ENCODE measurements at places on chromosomes 2 and 18.

GRCh38 chr2:17752246-17752645, 1.4 kb downstream of the SMC6 start:
- DNase-seq: no peak

- DNase-seq: no peak
Observed at GRCh38 chr2:62391696-62392095, 114.3 kb downstream of the TMEM17 start.

- no peak for DNase-seq
Observed at GRCh38 chr2:240620149-240620731, 5.0 kb upstream of the GPR35 start.

DNA sequence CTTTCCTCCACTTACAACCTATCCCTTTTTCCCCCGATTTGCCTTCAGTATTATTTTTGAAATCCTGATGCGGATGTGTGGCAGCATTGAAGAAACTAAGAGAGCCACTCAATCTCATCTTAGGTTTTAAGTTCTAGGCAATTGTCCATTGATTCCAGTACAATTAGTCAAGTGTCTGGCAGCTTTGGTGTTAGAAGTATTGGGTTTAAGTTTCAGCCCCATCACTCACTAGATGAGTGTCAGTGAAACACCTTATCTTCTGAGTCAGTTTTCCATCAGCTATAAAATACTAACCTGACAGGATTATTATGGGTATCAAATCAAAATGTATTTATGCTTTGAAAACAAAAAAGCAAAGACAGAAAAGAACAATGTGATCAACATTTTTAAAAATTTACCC, 16.8 kb upstream of the CUL3 start:
- DNase-seq: no peak

DNA sequence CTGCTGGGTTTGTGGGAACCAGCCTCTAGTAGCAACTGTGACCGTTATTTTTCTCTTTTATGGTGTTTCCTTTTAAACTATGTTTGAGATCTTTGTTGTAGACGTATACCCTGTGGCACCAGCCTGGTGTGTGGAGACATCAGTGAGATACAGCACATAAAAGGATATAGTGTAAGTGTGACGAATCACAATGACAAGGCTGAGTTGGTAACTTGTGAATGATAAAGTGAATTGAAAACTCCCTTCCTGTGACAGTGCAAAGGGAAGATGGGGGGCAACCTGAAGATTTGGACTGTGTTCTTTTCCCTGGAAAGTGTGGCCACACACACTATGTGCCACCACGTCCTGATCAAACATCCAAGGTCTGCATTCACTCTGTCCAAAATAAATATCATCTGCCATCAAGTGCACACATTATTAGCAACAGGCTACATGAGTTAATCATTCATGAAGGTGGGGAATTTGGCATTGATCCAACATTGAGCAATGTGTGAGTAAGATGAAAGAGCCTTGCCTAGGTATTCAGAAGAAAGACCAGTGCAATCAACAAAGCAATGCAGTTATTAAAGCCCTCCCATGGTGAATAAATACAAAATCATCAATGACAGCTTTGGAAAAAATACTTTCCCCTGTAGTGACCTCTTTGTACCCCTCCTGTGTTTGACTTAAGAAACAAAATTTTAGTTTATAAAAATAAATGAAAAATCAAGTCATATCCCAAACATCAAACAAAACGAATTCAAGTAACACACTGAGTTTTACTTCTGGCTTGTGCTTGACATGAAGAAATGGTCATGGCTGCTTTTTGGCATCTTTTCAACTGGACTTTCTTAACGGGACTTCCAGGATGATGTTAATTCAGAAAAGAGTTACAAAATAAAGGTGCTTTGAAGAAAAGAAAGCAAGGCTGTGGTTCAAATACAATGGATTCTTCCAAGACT, 1280.5 kb upstream of the ZEB2 start:
- no peak for DNase-seq

- no peak for DNase-seq
Observed at GRCh38 chr18:79714531-79715240, 35.1 kb downstream of the CTDP1 start.

- DNase-seq: no peak
Observed at GRCh38 chr18:53702480-53702879, 522.0 kb downstream of the MBD2 start.

DNA sequence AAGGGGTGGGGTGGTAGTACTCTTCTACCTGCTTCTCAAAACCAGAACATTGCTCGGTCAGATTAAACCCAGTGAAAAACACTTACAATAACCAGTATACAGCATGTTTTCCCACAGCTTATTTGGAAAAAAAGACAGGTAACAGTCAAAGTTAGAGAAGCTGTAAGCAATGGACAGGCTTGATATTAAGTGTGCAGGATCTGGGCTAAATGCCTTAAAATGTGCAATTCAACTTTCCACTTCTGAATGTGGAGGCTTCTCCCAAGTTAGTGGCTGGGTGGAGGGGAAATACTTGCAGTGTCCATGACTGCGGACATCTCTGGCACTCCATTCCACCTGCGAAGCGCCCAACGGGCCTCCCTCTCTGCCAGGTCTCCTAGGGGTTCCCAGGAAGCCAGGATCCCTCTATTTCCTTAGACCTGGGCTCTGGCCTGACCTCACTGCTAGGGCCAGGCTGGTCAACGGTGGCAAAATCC, 5.3 kb downstream of the ZEB2 start:
- DNase-seq: no peak

DNA sequence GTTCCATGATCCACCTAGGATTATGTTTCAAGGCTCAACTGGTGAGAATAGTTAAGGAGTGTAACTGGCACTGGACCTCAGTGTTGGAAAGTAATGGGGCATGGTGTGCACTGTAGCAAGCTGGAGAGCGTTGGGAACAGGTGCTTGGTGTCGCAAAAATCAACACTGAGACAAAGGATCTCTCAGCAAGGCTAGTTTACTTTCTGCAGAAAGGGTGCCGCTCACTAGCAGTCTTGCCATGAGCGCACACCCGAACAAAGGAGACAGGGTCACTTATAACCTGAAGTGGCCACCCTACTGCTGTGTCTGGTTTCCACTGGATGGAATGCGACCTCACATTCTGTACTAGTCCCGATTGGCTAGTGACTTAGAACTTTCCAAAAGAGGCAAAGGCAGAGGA, 133.2 kb downstream of the TMEM17 start:
- DNase-seq: no peak

DNA sequence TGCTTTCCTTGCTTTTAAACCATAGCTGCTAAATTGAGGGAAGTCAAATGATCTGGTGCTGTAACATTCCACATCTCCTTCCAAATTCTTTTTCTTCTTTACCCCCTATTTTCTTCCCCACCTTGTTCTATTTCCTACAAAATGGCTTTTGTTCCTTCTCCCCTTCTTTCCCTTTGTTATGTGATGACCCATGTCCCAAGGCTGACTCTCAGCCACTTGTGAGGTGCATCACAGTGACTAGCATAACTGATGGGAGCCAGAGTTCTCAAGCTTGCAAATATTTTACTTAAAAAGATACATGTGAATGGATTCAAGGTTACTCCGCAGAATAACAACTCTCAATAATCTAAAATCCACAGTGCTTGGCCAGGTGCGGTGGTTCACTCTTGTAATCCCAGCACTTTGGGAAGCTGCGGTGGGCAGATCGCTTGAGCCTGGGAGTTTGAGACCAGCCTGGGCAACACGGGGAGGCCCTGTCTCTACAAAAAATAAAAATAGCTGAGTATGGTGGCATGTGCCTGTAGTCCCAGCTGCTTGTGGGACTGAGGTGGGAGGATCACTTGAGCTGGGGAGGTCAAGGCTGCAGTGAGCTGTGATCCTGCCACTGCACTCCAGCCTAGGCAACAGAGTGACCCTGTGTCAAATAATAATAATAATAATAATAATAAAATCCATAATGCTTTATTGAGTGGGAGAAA, 100.1 kb upstream of the CERS6 start:
- no peak for DNase-seq

- no peak for DNase-seq
Observed at GRCh38 chr18:61771861-61772260, 120.9 kb downstream of the RNF152 start.

DNA sequence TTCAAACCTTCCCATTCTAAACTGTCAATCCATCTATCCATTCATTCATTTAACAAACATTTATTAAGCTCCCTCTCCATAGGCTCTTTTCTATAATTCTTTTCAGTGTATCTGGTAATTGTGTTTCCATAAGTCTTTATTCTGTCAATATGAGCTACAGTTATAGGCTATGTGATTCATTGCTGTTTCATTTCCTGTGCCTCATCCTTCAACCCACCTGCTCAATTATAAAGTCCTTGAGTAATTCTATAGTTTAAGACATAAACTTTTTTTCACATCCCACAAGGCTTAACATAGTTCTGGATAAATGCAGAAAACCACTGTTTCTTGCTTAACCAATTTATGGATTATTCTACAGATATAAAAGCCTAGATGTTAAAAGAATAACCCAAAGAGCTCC, 84.2 kb upstream of the PIK3C3 start:
- no peak for DNase-seq

DNA sequence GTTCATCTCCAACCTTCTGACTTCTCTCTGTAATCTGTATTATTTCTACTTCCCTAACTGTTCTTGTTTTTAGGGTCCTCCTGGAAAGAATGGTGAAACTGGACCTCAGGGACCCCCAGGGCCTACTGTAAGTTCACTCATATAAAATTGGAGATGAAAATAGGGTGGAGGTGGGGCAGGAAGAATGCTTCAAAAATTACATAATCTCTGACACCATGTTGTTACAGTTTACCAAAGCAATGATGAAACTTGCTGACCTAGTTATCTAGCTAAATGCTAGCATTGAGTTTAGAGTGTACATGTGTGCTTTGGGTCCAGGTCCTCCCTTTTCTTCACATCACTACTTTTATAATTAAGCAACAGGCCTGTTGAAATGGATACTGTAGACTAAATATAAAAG, 23.1 kb downstream of the COL3A1 start:
- no peak for DNase-seq

- no peak for DNase-seq
Observed at GRCh38 chr2:168064011-168064998, 183.1 kb downstream of the STK39 start.

DNA sequence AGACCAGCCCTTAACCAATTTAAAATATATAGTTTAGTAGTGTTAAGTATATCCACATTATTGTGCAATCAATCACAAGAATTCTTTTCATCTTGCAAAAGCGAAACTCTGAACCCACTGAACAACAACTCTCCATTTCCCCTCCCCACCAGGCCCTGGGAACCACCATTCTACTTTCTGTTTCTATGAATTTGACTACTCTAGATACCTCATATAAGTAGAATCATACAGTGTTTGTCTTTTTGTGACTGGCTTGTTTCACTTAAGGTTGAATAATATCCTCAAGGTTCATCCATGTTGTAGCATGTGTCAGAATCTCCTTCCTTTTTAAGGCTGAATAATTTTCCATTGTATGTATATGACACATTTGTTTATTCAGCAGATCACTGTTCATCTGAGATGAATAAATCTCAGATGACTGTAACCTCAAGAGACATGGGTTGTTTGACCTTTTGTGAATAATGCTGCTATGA, 8.1 kb upstream of the SOS1 start:
- peak; percentile 61 for DNase-seq

DNA sequence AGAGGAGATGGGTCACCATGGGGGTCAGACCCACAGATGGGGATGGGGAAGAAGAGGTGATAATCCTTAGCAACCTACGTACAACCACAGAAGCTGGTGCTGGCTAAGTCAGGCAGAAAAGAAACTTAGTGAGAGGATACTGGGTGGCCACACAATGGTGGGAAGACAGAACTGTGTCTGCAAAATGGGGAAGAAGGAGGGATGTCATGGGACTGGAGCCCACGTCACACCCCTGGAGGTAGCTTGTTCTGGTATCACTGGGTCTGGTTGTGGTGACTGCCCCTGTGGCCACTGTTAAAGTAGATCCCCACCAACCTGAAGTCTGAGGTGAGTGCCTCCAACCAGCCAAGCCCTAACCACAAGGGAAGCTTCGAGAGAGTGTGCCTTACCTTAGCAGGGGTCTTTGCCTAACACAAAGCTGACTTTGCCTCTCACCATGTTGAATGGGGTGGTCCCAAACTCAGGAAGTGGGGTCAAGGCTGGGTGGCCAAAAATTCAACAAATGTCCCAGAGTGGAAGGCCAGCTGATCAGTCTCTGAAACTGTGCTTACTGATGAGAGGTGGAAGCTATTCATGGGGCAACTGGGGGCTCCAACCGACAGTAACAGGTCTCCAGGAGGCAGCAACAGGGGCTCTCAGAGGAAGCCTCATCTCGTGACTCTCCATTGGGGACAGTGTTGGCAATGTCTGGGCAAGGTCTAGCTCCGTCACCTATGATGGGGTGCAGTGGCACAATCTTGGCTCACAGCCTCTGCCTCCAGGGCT, 64.8 kb upstream of the SLC1A4 start:
- DNase-seq: no peak

GRCh38 chr2:217330647-217331046, 470.8 kb upstream of the TNP1 start:
- DNase-seq: no peak

- no peak for DNase-seq
Observed at GRCh38 chr2:36461039-36461681, 105.6 kb downstream of the CRIM1 start.

DNA sequence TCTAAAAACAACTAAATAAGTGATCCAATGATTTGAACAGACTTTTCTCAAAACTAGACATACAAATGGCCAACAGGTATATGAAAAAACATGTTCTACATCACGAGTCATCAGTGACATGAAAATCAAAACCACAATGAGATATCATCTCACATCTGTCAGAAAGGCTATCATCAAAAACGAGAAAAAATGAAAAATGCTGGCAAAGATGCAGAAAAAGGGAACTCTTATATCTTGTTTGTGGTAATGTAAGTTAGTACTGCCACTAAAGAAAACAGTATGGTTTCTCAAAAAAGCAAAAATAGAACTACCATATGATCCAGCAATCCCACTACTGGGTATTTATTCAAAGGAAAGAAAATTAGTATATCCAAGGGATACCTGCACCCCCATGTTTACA, 255.3 kb upstream of the FBXO11 start:
- no peak for DNase-seq

Data from stimulated activated CD4-positive, alpha-beta T cell treated with anti-CD3 and anti-CD28 coated beads, Interleukin-2, amount 100 ng/mL, for 4 hours (primary cell).